ENCODE measurements at places on chromosomes 7 and 10.

DNA sequence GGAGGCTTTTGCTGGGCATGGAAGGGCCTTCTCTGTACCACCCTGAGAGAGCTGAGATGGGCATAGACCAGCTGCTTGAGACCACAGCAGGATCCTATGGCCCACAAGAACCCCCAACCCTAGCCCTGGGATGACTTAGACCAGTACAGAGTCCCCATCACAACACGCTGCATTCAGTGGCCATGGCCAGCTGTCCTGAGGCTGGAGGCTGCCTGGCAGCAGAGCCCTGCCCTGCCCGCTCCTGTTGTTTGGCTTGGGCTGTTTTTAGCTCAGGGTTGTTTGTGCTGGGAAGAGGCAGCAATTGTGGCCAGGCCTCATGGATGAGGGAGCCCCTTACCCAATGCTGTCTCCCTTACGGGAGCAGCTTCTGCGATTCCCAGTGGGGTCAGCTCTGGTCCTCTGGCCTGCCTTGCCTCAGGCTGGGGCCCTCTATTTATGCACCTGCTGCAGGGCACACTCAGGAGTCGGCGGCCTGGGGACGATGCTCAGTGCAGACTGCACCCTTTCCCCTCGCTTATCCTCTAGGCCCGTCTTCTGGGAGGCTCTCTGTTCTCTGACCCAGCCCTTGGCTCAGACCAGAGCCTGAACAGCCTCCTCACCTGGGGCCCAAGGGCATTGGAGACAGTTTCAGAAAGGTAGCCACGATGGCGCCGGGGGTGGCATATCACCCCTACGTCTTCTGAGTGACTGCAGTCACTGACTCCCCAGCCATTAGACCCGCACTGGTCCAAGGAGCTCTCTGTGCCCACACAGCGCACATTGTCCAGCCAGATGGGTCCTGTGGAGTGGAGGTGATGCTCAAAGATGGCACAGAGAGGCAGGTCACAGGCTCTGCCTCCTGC lies 6.3 kb downstream of the LOXL4 start:
- DNase-seq = no peak

- DNase-seq = peak; percentile 67
Observed at GRCh38 chr7:120583899-120584586, 273.9 kb downstream of the TSPAN12 start.

DNA sequence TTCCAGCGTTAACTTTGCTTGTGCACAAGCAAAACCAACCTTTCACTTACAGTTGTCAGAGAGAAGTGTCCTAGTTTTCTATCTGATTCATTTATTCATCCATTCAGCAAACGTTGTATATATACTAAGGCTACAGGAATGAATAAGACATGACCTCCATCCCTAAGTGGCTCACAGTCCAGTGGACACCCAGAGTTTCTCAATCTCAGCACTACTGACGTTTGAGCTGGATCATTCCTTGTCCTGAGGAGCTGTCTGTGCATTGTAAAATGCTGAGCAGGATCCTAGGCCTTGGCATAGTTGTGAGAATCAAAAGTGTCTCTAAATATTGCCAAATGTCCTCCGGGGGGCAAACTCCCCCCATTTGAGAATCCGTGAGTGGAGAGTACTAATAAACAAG lies 166.7 kb upstream of the PRKCQ start:
- DNase-seq = no peak

GRCh38 chr7:116305485-116306408 lies 95.4 kb downstream of the TES start:
- no peak for DNase-seq

GRCh38 chr7:104150470-104150869 lies 57.3 kb downstream of the ORC5 start:
- no peak for DNase-seq

DNA sequence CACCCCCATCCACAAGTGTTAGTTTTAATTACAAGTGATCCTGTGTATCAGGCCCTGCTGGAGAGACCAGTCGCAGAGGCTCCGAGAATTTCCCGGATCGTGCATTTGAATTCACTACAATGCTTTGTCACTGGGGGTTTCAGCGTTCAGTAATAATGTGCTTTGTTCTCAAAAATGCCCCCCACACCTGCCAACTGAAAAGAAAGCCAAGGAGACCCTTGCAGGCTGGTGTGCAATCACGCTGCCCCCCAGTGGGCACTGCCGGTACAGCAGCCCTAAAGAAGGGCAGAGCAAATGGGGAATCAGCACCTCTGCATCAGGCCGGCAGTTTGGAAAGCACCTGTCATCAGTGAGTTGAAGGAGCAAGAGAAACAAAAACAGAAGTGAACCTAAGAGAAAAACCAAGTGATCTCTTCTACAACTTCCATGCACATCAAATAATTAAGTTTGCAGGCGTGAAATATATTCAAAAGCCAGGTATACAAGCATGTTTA lies 177.6 kb downstream of the PARD3 start:
- no peak for DNase-seq

GRCh38 chr7:104968648-104969047 lies 45.4 kb upstream of the KMT2E start:
- DNase-seq = no peak

DNA sequence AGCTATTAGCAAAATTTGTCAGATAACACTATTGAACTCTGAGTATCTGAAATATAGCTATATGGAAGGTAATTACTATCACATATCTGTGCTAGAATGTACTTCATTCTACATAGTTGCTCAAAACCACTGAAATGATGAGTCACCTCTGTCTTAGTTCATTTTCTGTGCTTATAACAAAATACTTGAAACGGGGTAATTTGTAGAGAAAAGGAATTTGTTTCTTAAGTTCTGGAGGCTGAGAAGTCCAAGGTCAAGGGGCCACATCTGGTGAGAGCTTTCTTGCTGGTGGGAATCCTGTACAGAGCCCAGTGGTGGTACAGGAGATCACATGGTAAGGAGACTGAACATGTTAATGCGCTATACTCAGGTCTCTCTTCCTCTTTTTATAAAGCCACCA lies 41.9 kb upstream of the TNKS2 start:
- DNase-seq = no peak

GRCh38 chr10:73446926-73447325 lies 13.6 kb upstream of the MSS51 start:
- DNase-seq = no peak

GRCh38 chr7:29464753-29465152 lies 98.9 kb upstream of the PRR15 start:
- DNase-seq = no peak

GRCh38 chr10:66102756-66103155 lies 823.1 kb upstream of the LRRTM3 start:
- DNase-seq = no peak

DNA sequence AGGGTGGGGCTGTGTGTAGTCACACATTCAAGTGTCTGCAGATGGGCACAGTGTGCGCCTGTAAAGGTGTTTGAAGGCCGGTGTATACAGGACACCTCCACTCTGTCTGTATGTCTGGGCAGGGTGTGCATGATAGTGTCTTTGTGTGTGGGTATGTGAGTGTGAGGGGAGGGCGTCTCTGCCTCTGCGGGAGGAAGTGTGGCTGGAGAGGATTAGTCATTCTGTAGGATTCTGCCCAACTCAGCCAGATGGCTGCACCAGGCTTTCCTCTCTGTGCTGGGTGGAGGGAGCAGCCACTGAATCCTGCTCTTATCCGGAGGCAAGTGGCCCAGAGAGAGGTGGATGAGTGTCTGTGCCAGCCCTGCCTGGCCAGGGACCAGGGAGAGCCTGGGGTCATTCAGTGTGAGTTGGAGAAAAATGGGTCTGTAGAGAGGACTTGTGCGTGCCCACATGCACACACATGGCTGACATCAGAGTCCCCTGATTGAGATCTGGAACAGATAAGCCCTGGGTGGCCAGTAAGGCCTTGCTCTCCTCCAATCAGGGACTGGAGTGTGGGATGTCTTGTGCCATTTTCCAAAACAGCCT lies 1.7 kb downstream of the SFXN3 start:
- no peak for DNase-seq

- DNase-seq = no peak
Observed at GRCh38 chr10:132793871-132794849, 8.2 kb upstream of the NKX6-2 start.

GRCh38 chr10:43260911-43261577 lies 5.8 kb downstream of the RASGEF1A start:
- DNase-seq = no peak

DNA sequence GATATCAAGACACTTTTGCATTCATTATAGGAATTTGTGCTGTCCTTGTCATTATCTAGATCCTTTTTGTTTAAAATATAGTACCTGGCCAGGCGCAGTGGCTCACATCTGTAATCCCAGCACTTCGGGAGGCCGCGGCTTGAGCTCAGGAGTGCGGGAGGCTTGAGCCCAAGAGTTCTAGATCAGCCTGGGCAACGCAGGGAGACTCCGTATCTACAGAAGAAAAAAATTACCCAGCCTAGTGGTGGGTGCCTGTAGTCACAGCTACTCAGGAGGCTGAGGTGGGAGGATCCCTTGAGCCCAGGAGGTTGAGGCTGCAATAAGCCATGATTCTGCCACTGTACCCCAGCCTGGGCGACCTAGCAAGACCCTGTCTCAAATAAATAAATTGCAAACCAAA lies 621 bp upstream of the MORN4 start:
- DNase-seq = no peak

DNA sequence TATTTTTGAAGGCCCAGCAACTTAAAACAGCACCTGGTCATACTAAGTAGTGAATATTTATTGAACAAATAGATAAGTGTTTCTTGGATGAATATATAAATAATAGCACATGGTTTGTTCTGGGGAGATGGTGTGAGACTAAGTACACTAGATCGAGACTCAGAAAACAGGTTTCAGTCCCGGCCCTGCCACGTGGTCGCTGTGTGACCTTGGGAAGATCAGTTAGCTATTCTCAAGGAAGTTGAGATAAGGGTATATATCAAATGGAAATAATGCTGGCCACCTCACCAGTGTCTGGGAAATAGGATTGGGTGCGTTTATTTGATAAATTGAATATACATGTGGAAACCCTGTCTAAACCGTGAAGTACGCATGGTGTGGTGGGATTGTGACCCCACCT lies 354.6 kb downstream of the SDK1 start:
- no peak for DNase-seq

GRCh38 chr7:99404977-99405320 lies 3.4 kb downstream of the PDAP1 start:
- no peak for DNase-seq

DNA sequence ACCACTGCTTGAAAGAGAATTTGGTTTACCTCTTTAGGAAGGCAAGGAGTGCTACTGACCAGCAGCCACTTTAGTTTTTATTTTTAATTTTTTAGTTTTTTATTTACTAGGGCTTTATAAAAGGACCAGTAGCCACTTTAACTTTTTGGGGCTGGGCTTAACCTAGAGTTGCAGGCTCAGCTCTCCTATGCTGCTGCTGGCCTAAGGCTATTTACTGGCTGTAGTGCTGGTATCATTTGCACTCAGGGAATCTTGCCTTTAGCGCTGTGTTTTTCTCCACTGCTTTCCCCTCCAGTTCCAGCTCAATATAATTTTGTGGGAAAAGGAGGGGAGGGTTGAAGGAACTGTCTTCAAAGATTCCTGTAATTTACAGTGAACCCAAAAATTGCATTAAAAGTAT lies 13.4 kb downstream of the HPS1 start:
- DNase-seq = no peak

DNA sequence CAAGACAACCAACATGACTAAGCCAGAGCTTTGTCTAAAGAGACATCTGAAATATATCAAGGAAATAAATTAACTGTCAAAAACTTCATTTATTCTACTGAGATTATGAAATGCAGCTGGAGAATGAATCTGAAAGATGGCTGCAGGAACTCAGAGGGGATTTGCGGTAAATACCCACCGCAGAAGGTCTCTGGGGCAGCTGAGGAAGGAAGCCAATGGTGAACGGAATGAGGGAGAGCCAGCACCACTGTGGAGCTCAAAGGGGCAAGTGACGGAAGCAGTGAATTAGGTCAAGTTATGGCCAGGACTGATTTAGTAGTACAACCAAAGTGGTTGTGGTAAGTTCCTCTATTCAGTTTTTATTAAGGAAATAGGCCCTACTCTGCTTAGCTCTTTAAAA lies 215.3 kb upstream of the GLI3 start:
- no peak for DNase-seq

DNA sequence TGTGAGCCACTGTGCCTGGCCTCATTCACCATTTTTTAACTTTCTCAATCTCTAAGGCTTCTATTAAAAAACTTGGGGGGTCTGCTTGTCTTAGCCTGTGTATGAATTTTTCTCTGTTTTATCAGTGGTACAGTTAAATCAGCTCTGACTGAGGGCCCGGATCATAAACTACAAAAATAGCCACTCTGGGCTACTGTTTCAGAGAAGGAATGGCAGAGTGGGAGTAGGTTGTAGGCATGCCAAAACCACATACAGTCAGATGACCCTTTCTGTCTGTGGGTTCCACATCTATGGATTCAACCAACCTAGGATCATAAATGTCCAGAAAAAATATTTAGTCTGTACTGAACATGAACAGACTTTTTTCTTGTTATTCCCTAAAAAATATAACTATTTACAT lies 21.3 kb downstream of the TBC1D12 start:
- no peak for DNase-seq

DNA sequence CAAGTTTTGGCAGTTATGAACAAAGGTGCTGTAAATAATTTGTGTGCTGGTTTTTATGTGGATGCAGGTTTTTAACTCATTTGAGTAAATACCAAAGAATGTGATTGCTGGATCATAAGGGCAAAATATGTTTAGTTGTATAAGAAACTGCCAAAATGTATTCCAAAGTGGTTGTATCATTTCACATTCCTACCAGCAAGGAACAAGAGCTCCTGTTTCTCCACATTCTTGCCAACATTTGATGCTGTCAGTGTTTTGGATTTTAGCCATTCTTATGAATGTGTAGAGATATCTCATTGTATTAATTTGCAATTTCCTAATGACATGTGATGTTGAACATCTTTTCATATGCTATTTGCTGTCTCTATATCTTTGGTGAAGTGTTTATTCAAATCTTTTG lies 207.3 kb upstream of the LRGUK start:
- no peak for DNase-seq

- no peak for DNase-seq
Observed at GRCh38 chr7:2944739-2945138, 98.9 kb downstream of the CARD11 start.

DNA sequence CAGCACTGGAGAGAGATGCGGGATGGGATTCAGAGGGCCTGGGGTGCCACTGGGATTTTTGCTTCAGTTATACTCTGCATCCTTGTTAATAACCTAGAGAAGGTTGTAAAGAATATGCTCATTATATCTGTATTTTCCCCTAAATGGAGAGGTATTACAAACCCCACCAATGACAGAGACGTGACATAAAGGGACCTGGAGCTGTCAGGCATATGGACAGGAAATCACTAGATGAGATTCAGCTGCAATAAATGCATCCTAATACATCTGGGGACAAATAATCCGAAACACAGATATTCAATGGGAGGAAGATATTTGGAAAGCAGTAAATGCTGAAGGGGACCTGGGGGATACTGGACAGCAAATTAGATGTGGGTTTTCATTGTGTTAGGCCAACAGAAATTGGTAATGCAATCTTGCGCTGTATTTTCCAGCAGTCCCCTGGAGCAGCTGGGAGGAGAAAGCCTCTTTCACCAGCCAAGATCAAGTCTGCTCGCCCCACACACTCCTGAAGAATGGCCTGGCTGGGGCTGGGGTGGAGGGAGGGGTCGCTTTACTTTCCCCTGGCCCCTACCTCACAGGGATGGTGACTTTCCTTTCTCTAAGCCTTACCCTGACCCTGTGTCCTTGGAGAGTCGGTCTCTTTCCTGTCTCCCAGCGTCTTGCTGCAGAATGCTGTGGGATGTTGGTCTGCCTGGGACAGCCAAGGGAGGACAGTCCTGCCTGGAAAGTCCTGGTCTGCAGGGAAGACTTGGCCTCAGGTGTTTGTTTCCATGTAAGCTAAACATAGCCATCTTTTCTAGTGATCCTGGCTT lies 653.8 kb downstream of the LRMDA start:
- DNase-seq = no peak

Data from glomerular endothelial cell (primary cell).